ENCODE measurements at places on chromosomes 5 and 9. TPM values are rescaled to one million over a fixed set of nuclear protein-coding genes. Genes with fewer than 3 reads are reported as not detected.

DNA sequence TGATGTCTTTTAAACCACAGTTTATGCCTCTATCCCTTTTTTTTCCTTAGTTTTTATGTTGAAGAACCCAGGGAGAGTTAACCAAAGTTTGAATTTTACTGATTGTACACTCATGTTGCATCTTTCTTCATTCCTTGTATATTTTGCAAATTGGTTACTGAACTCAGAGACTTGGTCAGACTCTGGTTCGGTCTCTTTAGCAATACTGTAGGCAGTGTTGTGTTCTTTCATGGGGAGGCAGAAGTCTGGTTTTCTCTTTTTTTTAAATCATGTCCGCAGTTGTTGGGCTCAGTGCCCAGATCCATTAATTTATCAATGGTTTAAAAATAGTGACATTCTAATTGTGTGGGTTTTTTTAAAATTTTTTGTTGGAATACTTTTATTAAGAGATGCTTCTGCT lies 23.4 kb downstream of the UBE2R2 start:
- DNase-seq = peak; percentile 49

The PRRT1B gene
- not detected for polyA plus RNA-seq

GRCh38 chr5:13708432-13708831 lies 236.1 kb downstream of the DNAH5 start:
- DNase-seq = peak; percentile 29

GRCh38 chr9:129822898-129823541 lies 916 bp downstream of the TOR1A start:
- DNase-seq = peak; percentile 69

The LCP2 gene
- polyA plus RNA-seq = not detected

DNA sequence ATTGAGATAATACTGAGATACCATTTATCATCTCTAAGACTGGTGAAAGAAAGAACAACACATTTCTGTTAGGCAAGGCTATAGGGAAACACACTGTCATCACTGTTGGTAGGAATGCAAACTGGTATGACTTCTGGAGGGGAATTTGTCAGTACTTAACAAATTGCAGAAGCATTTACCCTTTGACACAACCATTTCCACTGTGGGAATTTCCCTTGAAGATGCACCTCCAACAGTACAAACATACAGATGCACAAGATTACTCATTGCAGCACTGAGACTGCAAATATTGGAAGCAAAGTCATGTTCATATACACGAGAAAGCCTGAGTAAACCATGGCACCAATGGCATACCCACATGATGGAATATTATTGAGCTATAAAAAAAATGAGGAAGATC lies 17.6 kb downstream of the GM2A start:
- peak; percentile 30 for DNase-seq

GRCh38 chr5:81213070-81213469 lies 20.1 kb upstream of the CKMT2 start:
- no peak for DNase-seq

DNA sequence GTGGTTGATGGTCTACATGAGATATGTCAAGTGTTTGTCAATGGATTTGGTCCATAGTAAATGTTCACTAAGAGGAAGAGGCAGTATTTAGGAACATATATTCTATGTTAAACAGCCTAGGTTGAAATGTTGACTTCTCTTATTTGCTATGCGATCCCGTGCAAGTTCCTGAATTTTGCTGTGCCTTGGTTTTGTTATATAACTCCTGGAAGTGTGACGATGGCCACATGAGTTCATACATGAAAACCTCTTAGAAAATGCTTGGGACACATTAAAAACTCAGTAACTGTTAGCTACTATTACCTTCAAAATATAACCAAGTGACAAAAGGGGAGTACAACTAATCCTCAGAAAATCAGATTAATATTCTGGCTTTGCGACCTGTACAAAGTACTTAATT lies 21.9 kb upstream of the FBXW2 start:
- no peak for DNase-seq

GRCh38 chr5:153256-153655 lies 38.0 kb upstream of the LRRC14B start:
- peak; percentile 48 for DNase-seq

GRCh38 chr9:35395706-35396101 lies 94.2 kb upstream of the RUSC2 start:
- no peak for DNase-seq

- DNase-seq = no peak
Observed at GRCh38 chr9:90019626-90020025, 414.8 kb downstream of the GADD45G start.

- no peak for DNase-seq
Observed at GRCh38 chr9:137160716-137161557, 8.9 kb downstream of the LRRC26 start.

The PRLR gene
- 0.80 TPM for polyA plus RNA-seq

The MYORG gene
- polyA plus RNA-seq = 0.73 TPM

DNA sequence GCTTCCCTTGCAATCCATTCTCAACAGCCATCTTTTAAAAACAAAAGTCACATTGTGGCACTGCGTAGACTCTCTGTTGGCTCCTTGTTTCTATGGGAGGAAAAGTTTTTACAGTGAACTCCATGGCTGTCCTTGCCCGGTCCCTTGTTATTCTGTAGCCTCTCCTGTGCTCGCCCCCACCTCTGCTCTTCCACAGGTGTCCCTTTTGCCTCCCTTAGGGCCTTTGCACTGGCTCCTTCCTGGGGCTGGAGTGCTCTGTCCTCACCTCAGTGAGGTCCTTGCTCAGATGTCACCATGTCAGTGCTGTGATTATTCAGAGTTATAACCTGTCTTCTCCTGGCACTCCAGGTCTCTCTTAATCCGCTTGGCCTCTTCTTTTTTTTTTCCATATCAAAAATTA lies 308.8 kb downstream of the DOCK8 start:
- no peak for DNase-seq

DNA sequence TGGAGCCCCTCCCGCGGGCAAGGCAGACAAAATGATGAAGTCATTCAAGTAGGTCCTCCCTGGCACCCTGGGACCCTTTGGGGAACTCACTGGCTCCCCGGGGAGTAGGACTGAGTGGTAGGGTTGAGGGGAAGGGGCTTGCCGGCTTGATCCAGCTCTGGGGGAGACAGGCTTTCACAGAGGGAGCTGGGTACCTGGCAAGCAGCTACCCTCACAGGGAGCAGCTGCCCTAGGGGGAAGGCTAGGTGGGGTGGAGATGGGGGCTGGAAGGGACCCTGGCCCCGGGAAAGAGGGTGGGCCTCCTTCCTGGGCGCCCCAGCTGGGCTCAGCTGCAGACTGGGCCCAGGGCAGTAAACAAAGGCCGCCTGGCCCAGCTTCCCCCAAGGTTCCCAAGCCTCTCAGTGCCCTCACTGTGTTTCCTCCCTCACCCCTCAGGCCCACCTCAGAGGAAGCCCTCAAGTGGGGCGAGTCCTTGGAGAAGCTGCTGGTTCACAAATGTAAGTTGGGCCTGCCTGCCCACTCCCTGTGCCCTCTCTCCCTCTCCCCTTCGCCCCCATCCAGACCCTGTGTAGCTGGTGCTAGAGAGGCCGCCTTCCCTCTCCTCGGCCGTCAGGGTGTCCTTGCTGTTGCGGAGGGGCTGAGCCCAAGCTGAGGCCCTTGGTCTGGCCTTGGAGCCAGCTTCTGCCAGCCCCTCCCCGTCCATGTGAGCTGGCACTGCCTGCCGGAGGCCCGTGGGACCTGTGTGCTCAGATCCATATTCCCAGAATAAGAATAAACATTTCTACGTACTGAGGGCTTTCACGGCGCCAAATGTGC lies 131.2 kb downstream of the RGS3 start:
- DNase-seq = peak; percentile 73

The ZNF483 gene
- 0.18 TPM for polyA plus RNA-seq

The CAMLG gene
- 45.0 TPM for polyA plus RNA-seq

The VPS13A gene
- 8.9 TPM for polyA plus RNA-seq

The SMIM33 gene
- polyA plus RNA-seq = not detected

The LCNL1 gene
- not detected for polyA plus RNA-seq

The CCDC127 gene
- polyA plus RNA-seq = 11.3 TPM

All from GM23248 (cell line).